ENCODE measurements at places on chromosomes 5 and 9. TPM values are rescaled to one million over a fixed set of nuclear protein-coding genes. Genes with fewer than 3 reads are reported as not detected.
A peak's percentile ranks its signal among the peaks of the same experiment; 100 is the strongest.

DNA sequence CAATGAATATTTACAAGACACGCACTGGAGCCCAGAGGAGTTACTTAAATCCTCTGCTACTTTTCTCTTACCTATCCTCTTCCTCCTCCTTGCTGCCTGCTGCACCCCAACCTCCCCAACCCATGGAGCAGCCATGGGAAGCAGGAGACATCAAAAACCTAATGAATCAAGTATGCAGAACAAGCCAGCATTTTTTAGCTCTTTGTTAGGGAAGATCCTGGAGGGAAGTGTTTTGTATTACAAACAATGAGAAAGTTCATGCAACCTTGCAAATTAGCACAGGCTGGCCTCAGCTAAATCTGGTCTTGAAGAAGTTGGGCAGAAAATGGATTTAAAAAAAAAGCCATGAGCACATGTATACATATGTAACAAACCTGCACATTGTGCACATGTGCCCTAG lies 498.8 kb downstream of the KIF4B start:
- DNase-seq = no peak

- DNase-seq = no peak
Observed at GRCh38 chr9:78009186-78009585, 22.4 kb downstream of the GNAQ start.

Gene C5orf52
- polyA plus RNA-seq = 0.09 TPM

DNA sequence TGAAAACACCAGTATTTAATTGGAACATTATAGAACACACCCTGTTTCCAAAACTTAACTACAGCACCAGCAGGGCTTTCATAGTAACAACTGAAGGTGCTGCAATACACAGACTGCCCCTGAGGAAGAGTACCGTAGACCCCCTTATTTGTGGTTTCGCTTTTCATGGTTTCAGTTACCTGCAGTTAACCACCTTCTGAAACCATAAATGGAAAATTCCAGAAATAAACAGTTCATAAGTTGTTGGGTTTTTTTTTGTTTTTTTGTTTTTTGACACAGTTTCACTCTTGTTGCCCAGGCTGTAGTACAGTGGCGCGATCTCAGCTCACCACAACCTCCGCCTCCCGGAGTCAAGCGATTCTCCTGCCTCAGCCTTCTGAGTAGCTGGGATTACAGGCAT lies 9.5 kb upstream of the GLDC start:
- DNase-seq = no peak

GRCh38 chr9:124420991-124421543 lies 5.8 kb upstream of the PSMB7 start:
- no peak for DNase-seq

GRCh38 chr9:84145780-84146179 lies 165.2 kb downstream of the RMI1 start:
- DNase-seq = no peak

GRCh38 chr5:90606539-90606938 lies 47.9 kb downstream of the ADGRV1 start:
- no peak for DNase-seq

DNA sequence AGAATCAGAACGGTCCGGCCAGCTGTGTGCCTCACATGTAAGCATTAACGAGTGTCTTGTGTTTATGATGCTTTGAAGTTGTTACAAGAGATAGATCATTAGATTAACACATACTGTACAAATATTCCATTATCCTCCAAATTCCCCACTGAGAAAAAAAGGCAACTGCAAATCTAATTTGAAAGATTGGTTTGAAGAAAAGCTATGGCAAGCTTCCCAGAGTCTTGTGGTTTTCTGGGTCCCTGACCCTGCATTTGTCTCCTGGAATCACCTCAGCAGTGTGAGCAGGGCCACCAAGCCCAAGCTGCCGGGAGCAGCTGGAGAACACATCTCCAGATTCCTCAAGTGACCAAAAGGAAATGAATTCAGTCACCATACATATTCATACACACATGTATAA lies 36.9 kb upstream of the ADAMTS16 start:
- DNase-seq = peak; percentile 11

DNA sequence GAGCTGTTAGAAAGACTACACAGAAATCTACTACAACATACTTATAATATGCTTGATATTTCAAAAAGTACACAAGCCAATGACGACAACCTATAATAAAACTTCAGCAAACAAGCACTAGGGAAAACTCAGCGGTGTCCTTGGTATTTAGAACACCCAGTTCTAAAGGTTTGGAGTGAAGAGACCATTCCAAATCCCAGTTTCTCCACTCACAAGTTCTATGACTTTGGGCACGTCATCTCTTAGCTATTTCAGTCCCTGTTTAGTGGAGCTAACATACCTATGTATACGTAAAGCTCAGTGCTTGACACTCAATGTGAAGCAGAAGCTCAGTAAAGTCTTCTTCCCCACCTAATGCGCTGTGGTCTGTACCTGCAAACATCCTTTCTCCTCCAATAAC lies 52.8 kb downstream of the MLLT3 start:
- DNase-seq = no peak

Data from lung (tissue), 17 donors.